ENCODE measurements at places on chromosomes 4 and X.

DNA sequence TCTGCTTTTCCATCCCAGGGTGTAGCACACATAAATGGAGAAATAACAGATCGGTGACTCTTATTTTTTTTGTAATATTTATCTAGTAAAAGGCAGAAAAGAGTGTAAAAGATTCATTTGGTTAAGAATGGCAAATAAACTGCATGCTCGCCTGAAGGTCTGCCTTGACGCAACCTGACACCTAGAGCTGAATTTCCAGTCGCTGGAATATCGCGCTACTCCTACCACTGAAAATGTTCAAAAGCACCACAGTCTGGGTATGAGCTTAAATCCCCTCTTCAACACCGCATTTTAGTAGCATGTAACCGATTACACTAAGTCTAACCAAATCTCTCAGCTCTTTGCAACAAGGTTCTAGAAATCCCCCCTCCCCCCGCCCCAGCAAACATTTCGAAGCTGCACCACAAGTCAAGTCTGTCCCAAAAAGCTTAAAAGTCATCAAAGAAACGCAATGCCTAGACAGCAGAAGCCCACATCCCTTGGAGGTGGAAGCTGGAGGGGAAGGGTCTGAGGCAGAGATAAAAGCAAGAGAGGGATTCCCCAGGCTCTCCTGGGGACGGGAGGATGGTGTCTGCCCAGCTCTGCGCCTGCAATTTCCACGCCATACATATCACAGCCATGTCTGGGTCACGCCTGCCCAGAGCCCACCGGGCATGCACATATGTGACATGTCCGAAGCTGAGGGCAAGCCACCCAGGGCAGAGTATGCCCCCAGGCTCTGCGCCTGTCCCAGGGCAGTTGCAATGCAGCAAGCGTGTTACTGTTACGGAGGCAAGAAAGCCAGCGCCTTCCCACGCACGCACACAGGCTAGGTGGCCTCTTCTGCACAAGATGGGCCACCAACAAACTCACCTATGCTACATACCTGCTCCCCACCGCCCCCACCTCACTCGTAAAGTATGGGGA, 1.4 kb downstream of the FGF13 start:
- DNase-seq: no peak

DNA sequence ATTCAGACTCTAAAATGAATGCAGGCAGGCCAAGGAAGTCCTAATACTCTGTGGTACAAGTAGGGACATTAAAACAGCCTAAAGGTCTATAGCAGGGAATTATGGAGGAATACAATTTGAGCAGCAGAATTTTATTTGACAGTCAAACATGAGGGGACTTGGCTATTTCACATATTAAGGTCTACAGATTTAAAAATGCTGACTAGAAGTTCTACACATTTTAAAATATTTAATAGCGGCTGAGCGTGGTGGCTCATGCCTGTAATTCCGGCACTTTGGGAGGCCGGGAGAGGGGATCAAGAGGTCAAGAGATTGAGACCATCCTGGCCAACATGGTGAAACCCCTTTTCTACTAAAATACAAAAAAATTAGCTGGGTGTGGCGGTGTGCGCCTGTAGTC, 10.8 kb downstream of the HAUS3 start:
- DNase-seq: no peak

DNA sequence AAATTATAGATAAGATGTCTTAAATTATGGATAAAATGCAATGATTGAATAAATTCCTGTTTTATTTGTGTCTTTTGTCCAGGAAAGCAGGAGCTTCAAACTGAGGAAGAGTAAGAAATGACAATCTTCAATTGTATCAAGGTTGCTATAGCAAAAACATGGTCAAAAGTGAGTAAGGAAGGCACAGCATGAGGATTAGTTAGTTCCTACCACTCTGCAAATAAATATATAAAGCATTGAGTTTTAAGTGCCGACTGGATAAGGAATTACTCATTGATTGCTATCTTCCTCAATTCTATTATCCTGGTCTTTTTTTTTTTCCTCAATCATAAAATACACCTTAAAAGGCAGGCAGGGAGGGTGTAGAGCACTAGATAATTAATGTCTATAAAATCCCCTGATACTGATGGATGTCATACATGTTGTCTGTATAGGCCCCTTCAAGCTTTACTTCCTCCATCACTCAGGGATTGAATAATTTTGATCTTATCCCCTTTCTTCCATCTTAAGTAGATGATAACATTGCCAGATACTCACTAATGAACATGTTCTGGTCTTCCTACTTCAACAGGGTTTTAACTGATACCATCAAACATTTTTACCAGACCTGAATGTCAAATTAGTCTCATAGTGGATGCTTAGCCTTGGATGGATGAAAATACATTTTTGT, 86.6 kb downstream of the MID1 start:
- no peak for DNase-seq

- no peak for DNase-seq
Observed at GRCh38 chrX:38868941-38869401, 67.7 kb downstream of the MID1IP1 start.

DNA sequence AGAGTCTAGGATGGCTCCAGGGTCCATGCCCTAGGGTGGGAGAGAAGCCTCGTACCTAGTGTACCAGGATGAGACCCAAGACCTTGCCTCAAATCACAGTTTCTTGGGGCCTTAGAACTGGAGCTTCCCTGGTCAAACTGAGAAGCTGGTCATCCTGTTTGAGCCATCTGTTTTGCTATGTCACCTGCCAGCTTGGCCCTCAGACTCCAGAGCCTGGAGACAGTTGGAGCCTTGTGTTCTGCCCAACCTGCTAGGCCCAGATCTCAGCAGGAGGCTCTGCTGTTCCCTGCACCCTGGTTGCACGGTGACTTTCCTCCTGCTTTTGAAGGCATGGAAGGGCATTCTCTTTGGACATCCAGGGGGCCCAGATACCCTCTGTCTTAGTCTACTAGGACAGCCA, 206.3 kb upstream of the ATP6AP2 start:
- no peak for DNase-seq

DNA sequence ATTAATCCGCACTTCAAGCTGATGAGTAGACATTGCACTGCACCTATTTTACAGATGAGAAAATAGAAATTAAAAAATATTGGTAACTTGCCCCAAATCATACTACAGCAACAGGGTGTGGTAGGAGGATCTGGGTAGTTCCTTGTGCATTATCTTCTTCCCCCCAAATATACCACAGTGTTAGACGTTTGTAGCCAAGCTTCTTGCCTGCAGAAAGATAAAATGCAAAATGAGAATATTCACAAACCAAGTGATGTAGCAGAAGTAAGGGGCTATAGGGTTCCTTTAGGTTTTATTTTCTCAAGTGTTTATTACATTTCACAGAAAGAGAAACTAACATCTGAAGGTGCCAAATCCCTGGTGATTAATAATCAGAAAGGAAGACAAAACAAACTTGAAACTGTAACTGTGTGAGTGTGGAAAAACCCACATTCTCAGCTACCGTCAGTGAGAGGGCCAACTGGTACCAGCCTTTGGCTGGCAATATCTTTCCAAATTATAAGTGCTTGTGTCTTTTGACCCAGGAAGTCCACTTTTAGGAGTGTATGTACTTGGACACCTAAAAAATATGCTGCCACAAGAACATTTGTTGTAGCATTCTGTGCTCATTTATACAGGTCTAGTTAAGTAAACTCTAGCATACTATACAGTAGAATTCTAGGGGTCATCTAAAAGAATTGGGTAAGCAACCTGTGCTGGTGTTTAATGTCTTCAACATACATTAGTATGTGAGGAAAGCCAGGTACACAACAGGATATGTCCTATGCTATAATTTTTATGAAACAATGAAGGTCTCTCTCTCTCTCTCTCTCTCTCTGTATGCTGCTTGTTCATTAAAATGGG, 6.7 kb upstream of the CD38 start:
- no peak for DNase-seq

- DNase-seq: no peak
Observed at GRCh38 chrX:109681475-109682081, 51.5 kb downstream of the ACSL4 start.

DNA sequence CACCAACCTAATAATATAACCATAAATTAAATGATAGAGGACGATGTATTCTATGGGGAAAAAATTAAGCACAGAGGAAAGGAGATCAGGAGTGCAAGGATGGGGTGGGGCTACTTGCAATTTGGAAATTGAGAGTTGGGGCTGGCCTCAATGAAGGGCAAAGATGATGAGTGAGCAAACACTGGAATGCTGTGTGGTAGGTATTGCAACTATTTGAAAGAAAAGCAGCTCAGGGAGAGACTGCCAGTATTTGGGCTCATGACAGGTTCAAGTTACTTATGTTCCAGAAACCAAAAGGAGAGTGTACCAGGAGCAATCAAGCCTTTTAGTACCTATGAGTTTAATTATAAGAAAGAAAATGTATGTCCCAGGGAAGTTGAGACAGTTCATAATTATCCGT, 47.4 kb downstream of the ASIC5 start:
- no peak for DNase-seq

DNA sequence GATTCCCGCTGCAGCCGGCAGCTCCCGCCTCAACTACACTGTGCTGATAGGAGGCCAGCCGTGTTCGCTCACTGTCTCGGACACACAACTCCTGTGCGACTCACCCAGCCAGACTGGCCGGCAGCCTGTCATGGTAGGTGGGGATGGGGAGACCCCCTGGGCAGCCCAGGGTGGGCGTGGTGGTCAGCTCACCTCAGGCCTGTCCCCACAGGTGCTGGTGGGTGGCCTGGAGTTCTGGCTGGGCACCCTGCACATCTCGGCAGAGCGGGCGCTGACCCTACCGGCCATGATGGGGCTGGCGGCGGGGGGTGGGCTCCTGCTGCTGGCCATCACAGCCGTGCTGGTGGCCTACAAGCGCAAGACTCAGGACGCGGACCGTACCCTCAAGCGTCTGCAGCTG, 9.5 kb downstream of the PLXNA3 start:
- DNase-seq: peak; percentile 7

- DNase-seq: no peak
Observed at GRCh38 chr4:146142768-146143167, 32.8 kb upstream of the LSM6 start.

DNA sequence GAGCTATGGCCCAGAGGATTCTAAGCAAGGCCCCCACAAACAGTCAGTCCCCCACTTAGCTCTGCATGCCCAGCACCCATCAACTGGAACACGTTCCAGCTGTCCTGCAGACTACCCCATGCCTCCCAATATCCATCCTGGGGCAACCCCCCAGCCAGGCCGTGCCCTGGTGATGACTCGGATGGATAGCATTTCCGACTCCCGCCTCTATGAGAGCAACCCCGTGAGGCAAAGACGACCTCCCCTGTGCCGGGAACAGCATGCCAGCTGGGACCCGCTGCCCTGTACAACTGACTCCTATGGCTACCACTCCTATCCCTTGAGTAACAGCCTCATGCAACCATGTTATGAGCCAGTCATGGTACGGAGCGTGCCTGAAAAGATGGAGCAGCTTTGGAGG, 32.0 kb downstream of the LAS1L start:
- no peak for DNase-seq

DNA sequence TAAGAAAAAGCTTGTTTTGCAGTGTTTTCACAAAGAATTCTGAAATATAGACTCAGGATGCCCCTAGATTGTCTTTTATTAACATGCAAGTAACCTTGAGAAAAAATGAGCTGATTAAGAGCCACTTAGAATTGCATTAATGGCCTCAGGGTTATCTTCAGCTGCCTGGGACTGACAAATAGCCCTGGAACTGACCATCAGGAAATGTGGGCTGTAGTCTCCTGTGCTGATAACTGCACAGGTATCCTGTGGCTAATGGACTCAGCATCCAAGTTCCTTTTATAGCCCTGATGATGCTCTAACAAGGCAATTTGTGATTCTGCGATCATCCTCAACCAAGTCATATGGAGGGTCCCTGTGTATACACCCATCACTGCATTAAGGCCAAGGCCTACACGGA, 17.0 kb downstream of the CA5B start:
- DNase-seq: no peak

DNA sequence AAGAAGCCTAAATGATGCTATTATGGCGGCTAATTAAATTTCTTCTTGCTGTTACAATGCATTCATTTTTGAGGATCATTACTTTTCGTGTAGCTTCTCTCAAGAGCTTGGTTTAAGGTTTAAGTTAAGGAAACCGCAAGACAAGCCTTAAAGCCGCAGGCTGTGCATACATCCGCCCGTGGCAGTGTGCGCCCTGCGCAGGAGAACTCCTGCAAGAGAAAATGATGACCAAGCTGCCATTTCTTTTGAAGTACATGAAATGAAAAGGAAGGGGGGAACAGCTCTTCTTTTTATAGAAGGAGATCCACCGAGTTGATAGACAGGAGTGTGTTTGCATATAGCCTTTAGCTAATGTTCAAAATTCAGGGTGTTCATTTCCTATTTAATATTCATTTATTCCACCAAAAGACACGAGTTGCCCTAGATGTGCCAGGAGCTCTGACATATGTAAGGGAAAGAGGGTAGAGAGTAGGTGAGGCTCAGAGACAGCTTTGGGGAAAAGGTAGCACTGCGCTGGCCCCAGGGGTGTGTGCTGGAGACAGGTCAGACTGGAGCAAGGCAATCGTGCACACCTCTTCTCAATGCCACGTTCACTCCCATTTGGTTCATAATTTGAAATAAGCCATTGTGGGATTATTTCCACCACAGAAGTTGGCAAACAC, 112.1 kb upstream of the LDB2 start:
- DNase-seq: no peak

DNA sequence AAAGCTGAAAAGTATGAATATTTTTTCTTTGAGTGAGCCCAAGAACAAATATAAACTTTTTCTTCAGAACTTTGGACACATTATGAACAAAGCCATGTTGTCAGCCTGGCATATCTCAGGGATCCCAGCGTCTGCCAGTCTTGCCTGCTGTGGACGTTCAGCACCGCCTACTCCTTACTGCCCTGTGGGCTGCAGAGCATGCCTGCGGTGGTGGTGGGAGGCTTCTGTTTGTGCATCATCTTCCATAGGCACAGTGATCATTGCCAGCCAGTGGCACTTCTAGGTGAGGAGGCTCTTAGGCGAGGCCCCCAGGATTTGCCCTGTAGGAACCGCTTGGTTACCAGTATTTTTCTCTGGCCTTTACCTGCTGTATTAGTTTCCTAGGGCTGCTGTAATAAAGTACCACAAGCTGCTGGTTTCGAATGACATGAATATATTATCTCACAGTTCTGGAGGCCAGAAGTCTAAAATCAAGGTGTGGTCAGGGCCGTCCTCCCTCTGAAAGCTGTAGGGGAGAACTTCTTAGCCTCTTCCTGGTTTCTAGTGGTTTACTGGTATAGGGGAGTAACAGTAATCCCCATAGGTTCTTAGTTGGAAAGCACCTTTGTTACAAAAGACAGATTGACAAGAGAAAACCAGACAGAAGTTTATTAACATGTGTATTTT, 15.4 kb downstream of the ANXA3 start:
- no peak for DNase-seq

DNA sequence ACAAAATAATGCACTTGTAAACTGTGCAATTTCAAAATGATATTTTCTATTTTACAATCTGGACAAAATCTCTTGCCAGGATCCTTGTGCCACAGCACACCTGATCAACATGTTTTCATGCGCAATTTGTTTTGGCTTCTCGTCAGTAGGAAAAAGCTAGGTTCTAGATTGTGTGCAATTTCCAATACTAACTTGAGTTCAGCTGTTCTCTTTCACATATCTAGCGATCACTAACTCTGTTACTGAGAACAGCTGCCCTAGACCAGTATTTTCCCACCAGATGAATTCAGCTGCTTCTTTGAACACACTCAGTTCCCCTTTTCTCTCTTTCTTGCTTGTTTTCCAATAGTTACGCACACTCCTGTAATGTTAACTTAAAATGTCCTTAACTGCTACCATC, 131.2 kb downstream of the MAGEB5 start:
- DNase-seq: no peak

Measured in left hindlimb (tissue), 1 donor.